ENCODE measurements at places on chromosomes 5 and 9.

DNA sequence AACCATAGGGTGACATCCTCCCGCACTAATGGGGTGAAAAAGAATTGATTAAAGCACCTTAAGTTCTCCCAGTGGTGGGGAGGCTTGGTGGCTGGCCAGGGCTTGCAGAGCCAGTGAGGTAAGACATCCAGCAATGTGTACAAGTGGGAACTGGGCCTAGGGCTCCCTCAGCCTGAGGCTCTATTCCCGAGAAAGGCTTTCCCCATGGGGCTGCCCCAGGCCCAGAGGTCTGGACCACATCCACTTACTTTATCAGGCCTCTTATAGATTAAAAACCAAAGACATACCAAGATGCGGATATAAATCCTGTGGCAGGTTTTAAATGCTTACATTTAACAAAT is 35.3 kb downstream of the C5orf15 start:
- no peak for DNase-seq

- DNase-seq = no peak
These were observed 412.0 kb downstream of the ACTL7B start for GRCh38 chr9:108443741-108444140.

GRCh38 chr5:149356391-149356790 is 1.5 kb upstream of the PCYOX1L start:
- no peak for DNase-seq

GRCh38 chr9:134425401-134425800 is 99.1 kb downstream of the RXRA start:
- DNase-seq = no peak

DNA sequence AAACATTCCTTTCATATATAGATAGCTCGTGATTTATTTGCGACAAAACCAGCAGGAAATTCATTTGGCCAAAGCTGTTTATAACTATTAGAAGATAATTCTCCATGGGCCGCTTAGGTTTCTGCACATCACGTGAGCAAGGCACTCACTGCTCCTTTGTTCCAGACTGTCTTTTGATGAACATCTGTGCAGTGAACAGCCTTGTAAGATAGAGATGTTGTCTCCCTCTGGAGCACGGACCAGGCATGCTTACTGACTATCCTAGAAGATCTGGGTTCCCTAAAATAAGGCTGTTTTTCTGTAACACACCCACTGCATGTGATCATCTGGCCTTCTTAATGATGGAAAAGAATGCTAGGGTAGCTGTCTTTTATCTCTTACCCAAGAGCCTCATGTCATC is 30.9 kb downstream of the YIPF5 start:
- DNase-seq = no peak

DNA sequence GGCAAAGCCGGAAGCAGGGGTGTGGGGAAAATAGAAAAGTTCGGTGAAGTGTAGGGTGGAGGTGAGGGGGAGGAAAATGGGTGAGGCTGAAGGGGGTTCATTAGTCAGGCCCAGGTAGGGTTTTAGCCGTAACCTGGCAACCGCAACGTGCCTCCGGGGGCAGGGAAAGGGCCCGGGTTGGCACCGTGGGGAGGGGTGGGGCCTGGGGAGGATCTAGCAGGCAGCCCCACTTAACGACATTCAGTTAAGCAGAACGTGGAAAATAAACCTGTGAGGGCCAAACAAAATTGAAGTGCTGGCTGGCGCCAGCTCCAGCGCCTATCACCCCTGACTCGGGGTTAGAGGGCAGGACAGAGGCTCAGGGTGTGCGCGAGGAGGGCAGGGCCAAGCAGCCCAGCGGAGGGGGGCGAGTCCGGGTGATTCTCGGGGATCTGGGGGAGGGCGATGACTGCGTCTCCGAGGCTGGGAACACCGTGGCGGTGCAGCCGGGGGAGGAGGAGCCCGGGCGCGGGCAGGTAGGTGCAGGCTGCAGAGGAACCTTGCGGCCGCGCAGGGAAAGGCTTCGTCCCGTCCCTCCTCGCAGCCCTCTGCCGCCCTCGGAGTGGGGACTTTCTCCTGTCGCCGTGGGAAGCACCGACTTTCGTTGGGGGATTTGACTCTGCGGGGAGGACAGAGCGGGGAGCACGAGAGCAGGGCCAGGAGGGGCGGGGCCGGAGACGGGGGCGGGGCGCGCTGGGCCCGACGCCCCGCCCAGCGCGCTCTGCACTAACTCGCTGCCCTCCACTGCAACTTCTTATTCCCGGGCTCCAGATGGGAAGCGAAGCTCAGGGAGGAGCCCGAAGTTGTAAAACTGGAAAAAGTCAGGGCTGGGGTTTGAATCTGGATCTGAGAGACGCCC is 5.1 kb downstream of the RGS14 start:
- DNase-seq = peak; percentile 83

DNA sequence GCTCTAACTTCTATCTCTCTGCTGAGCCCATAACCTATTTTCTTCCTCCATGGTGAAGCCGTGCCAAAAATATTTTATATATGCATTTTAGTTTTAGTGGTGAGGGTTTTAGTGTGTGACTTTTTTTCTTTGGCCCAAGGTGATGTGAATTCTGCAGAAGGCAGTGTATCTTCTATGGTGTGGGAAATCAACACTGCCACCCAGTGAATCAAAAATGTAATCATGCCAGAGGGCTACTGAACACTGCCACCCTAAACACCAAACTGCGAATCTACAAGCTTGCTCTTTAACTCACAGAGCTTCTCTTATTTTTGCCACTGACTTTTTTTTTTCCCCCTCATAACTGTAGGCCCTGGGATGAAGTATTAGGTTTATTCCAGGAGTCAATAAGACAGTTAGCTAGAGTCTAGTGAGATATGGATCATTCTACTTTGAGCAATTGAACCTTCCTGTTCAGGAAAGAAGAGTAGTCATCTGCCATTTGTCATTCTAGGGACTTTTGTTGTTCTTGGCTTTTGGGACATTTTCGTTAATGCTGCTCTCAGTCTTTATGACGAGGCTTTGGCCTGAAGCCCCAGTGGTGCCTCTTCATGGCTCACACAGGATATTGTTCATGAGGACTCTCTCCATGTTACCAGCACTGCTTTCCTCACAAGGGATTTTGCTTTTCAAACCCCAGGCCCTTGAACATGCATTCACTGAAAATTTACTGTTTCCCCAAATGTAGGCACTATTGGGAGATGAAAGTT is 53.1 kb downstream of the C7 start:
- DNase-seq = no peak

DNA sequence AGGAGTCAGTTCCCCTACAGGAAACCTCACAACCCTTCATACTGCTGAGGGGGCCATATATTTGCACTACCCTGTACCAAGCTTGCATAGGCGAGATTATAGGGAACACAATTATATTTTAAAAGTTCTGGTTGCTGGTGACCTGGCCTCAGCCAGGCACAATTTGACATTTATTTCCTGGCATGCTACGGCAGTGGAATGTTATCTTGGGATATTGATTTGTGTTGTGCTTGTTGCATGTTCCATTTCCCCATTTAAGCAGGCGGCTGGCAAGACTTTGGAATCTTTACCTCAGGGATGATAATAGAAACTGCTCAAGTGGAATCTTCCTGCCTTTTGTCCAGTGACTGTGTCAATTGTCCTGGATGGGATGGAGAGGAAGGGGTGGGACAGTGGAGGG is 67.0 kb upstream of the RPS23 start:
- no peak for DNase-seq

GRCh38 chr9:90900130-90900529 is 98.5 kb downstream of the SYK start:
- DNase-seq = no peak

DNA sequence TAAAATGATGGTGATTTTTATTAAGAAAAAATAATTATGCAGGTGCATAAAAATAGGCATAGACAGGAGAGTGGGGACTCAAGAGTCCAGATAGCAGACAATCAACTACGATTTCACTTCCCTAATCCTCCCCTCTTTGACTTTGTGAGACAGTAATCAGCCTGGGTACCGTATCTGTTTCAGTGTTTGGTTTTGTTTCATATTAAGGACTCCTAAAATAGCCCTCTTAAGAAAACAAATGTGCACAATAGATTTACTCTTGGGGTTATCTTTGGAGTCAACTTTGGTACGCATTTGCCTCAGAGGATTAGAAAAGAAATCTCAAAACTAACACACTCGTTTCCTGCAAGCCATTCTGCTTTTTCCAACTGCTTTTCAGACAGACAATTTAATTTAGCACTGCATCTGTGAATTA is 96.3 kb downstream of the ZNF608 start:
- no peak for DNase-seq

GRCh38 chr9:126827227-126827626 is 22.4 kb downstream of the ZBTB43 start:
- DNase-seq = no peak

DNA sequence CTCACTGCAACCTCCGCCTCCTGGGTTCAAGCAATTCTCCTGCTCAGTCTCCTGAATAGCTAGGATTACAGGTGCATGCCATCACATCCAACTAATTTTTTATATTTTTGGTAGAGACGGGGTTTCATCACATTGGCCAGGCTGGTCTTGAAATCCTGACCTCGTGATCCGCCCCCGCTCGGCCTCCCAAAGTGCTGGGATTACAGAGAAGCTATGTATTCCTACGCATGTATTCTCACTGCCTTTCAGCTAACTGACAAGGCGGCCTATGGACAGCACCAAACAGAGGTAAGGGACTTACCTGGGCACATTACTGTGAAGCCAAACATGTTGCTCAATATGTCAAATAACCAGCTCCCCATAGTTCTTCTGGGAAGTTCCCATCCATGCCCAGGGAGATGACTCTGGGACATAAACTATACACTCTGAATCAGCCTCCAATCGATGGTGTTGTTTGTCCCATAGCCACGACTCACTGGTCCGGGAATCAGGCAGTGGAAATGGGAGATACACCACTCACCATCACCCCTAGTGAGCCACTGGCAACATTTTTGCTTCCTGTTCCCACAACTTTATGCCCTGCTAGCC is 114.6 kb downstream of the SYK start:
- no peak for DNase-seq

GRCh38 chr5:86461169-86461956 is 156.4 kb upstream of the COX7C start:
- peak; percentile 11 for DNase-seq

DNA sequence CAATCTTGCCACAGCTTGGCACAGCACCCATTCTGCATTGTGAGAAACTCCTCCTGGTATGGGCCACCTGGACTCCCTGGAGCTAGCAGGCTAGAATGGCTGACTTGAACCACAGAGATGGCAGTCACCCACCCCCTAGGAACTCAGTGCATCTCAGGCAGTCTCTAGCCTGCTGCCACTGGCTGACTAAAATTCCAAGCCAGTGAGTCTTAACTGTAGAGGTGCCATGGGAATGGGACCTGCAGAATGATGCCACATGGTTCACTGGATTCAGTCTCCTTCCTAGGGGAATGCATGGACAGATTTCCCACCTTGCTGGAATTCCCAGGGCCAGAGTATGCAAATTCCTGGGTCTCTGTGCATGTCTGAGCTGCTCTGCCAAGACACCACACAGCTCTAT is 382.9 kb downstream of the MAN2A1 start:
- no peak for DNase-seq

GRCh38 chr5:109922381-109922995 is 232.8 kb downstream of the MAN2A1 start:
- DNase-seq = no peak

- DNase-seq = no peak
These were observed 187.9 kb upstream of the ELL2 start for GRCh38 chr5:96149546-96149945.

DNA sequence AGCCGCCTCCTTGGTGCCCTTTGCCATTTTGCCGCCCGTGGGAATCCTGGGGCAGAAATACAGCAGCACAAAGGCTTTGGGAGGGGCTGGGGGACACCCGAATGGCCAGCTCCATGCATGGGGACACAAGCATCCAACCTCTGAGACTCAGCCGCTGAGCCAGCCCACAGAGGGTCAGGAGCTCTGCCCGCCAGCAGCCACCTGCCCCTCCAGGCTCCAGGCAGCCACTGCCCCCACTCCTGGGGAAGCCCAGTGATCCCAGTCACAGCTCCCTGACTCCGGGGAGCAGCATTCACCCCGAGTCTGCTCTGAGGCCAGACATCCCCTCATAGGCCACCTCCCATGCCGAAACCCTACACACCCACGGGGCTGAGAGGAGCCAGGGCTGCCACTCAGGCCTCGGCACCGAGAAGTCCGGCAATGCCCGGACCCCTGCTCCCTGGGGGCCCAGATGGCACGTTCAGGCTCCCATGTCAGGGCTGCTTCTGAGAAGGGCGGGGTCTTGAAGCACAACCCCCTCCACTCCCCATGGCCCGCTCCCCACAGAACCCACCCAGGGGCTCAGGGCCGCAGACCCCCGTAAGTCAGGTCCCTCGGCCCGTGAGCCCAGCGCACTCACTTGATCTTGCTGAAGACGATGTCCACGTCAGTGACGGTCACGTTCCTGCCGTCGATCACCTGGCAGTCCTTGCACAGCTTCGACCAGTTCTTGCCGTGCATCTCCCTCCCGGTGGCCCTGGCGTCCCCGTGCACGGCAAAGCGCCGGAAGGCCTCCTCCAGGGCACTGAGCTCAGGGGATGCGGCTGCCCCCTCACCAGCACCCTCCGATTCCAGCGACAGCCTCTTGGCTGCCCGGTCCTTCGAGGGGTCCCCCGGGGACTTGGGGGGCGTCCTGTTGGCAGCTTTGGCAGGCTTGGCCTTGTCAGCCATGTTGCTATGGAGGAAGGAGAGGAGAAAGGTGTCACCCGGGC is 15.7 kb downstream of the TPPP start:
- peak; percentile 22 for DNase-seq

GRCh38 chr5:72624641-72625236 is 117.5 kb upstream of the ZNF366 start:
- no peak for DNase-seq

DNA sequence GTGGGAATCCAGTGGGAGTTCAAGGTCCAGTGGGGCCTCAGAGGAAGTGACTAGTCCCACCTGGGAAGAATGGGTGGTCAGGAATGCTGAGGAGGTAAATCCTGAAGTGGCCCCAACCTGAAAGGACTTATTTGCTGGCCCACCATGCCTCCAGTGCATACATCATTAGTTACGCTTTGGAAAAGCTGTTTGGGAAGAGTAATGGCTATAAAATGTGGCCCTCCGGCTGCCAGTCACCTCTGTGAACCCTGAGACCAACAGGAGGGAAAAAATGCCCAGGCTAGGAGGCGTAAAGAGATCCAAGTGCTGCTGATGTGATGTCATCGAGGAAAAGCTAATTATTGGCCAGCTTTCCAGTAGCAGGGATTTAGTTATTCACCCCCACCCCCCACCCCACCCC is 2.7 kb upstream of the SLC26A2 start:
- peak; percentile 30 for DNase-seq

DNA sequence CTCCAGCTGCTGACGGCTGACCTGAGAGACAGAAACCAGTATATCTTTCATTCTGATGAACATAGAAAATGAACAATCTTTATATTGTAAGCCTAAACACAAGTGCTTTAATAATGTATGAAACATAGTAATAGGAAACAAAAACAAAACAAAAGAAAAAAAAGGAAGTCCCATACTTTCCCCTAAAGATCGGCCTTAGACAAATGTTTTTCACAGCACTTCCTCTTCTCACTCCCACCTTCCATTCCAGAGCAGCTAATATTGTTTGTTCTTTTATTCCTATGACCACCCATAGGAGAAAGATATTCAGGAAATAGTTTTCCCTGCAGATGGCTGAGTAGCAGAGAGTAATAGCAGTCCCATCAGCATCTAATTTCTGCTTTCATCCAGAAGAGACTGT is 194.4 kb upstream of the SLC27A6 start:
- DNase-seq = no peak

- DNase-seq = no peak
These were observed 7.7 kb downstream of the LMAN2 start for GRCh38 chr5:177343777-177344176.

All from right kidney (tissue), 9 donors.